ENCODE measurements at places on chromosomes 3 and 15. TPM values are rescaled to one million over a fixed set of nuclear protein-coding genes. Genes with fewer than 3 reads are reported as not detected.

Gene CPLX3
- total RNA-seq = not detected

GRCh38 chr3:105359098-105359762 is 7.5 kb upstream of the ALCAM start:
- no peak for DNase-seq

DNA sequence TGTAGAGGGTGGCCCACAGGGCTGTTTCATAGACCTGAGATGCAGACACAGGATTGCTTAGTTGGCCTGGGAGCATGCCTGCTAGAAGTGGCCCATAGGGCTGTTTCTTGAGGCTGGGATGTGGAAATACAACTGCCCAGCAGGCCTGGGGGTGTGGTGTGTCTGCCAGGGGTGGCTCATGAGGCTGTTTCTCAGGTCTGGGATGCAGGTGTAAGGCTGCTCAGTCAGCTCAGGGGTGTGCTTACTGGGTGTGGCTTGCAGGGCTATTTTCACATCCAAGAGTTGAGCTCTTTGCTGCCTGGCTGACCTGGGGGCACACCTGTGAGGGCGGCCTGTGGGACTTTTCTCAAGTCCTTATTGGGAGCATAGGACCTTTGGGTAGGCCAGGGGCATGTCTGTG is 131.3 kb downstream of the DOCK3 start:
- no peak for DNase-seq

Gene CCR4
- not detected for total RNA-seq

Gene RTP1
- total RNA-seq = 1.0 TPM

Gene GOLGA6B
- total RNA-seq = 0.21 TPM

- no peak for DNase-seq
These were observed 62.7 kb upstream of the TFRC start for GRCh38 chr3:196144383-196145105.

DNA sequence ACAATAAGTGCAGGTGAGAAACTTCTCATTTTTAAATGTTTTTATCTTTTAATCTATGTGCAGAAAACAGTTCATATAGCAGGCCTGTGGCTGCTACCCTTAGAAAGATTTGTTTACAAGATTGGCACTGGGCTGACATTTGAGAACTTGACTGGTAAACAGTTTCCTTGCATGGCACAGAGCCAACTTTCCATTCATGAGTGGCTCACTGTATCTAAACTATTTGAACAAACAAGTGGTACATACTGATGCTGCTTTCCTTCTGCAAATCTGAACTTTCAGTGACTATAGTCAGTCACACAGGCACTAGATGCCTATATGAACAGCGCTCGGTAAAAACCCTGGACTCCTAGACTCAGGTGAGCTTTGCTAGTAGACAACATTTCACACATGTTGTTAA is 6.3 kb upstream of the GTPBP8 start:
- peak; percentile 35 for DNase-seq

- no peak for DNase-seq
These were observed 31.7 kb downstream of the RAB27A start for GRCh38 chr15:55257938-55258337.

DNA sequence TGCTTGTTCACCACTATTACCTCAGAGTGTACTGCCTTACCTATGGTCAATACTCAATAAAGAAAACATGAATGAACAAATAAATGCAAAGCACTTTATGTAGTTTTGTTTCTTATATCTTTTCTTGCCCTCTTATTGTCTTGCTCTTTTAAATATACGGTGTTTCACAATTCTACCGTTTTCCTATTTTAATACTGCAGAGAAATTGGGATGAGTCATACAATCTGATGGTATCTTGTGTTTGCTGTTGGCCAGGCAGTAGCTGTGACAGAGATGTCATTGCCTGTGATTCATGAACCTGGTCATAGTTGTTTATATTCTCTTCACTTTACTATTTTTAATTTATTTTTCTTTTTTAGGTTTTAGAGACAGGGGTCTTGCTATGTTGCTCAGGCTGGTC is 48.3 kb downstream of the SERP1 start:
- DNase-seq = no peak

DNA sequence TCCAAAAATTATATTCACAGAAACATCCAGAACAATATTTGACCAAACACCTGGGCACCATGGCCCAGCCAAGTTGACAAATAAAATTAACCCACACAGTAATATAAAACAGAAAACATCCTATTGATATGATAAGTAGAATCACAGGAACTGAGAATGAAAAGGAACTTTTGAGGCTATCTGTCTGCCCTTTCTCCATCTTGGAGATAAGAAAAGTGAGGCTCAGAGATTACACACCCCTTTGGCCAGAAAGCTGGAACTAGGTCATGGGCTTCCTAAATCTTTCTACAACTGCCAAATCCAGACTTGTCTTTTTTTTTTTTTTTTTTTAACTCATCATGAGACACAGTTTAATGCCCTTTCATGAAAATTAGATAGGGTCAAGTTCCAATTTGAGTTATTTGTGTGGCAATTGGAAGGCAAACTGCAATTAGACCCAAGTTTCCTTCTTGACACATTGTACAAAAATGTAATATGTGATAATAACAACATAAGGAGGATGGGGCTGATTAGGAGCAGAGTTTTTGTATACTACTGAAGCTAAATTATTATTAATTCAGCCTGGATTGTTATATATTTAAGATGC is 137.2 kb downstream of the RPL22L1 start:
- DNase-seq = no peak

- no peak for DNase-seq
These were observed 178.0 kb downstream of the PCCB start for GRCh38 chr3:136428167-136428566.

DNA sequence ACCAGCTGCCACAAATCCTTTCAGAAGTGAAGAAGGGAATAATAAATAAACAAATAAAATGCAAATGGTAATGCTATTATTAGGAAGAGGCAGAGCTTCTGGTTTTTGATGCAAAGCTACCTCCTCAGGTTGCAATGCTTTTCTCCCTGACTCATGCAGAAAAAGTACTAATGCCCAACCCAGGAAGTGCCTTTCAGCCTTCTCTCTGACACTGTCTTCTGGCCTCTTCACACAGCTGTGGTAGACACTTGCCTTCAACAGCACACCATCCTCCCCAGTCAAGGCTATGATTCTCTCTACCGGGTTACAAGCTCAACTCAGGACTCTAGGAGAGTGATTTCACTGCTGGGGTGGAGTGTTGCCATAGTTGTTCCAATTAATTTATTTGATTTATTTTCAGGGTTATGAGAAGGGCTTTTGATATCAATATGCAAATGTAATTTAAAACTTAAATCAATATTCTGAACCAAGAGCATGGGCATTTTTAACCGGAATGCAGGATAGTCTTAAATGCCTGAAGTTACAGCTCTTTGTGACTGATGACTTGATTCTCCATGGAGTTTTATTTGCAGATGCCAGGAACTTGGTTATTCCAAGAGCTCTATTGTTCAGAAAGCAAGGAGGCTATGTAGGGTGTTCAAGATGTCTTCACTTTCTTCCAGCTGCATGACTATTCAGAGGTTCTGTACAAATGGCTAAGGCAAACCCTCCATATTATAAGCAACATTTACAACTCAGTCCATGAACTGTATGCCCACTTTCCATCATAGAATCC is 27.1 kb upstream of the GALNT15 start:
- DNase-seq = no peak

Gene FOXL2NB
- not detected for total RNA-seq

Gene MST1
- 8.1 TPM for total RNA-seq

GRCh38 chr15:67119238-67119846 is 53.9 kb downstream of the SMAD3 start:
- DNase-seq = no peak

- no peak for DNase-seq
These were observed 302.2 kb downstream of the TUSC7 start for GRCh38 chr3:117011687-117012250.

Gene UBXN7
- 26.1 TPM for total RNA-seq

Gene CISH
- 6.5 TPM for total RNA-seq

DNA sequence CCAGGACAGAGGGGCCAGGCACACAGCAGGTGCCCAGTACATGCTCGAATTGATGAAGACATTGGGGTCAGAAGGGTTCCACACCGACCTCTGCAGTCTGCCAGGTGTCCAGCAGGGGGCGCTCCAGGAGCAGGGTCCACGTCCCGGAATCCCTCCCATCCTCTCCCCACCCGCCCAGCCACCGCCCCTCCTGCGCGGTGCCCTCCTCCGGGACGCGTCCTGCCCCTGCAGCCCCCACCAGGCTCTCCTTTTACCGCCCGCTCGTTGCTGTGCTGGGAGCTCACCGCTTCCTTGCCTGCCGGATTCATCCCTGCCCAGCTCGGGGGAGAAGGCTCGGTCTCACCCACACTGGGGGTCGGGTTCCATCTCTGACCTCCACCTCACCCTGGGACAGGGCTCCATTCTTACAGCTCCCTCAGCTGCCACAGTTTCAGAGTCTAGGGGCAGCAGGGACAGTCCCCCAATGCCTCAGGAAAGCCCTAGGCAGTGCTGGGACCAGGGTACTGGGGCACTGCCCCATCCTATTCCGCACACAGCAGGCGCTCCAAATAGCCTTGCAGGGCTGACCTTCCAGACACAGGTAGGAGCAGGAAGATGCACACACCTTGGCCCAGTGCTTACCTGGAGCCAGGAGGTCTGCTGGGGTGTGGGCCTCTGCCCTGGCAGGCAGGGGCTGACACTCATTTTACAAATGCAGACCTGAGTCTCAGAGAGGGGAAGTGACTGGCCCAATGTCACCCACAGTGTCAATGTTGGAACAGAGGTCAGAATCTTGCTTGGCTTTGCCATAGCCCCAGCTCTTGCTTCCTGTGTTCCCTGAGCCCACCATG is 31.0 kb downstream of the GRIP2 start:
- peak; percentile 78 for DNase-seq

DNA sequence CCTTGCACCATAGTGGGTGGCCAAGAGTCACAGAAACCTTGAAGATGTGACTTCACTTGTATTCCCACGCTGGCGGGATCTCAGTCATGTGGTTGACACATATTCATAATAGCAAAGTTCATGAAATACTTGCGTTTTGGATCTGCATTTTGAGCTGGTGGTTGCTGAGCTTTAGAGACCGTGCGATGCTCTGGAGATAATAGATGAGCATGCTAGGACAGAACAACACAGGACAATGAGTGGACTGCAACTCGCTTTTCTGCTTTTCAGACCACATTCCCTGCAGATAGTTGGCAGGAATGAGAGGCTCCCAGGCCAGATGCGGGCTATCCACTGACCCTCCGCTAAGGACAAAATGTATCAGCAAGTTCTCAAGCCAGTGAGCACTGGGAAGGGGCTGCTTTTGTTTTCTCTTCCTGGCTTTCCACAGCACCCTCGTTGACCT is 13.8 kb upstream of the STARD5 start:
- DNase-seq = no peak

DNA sequence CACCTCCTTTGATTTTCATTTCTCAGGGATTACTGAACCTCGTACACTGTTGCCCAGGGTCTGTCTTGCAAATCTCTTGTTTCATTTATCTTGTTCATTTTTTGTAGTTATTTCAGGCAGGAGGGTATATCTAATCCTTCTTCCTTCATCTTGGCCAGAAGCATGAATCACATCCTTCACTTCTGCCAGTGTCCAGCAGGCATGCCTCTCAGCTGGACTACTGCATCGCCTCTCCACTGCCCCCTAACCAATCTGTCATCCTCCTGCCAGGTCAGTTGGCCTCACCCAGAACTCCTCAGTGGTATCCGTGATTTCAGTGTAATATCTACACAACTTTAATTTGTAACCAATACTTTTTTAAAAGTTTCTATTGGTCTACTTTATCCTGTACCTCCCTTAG is 297.9 kb downstream of the GABRG3 start:
- DNase-seq = no peak

Gene GRAMD2A
- total RNA-seq = 0.51 TPM

Gene TMEM115
- total RNA-seq = 30.4 TPM

DNA sequence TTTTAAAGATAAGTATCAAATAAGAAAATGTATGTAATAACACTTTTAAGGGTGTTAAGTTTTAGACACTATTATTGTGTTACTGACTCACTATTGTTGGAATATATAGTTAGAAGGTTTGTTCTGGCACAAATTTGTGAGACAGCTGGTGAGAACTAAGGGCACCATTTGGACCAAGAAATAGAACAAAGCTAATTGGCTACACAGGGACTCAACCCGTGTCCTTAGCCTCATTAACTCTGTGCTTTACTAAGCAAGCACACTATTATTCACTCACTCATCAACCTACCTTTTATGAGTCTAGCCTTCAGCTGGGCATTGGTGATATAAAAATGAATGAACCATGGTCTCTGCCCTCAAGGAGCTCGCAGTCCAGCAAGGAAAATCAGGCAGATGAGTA is 4.1 kb upstream of the UNC13C start:
- DNase-seq = no peak

Gene IL17RB
- total RNA-seq = 1.0 TPM

DNA sequence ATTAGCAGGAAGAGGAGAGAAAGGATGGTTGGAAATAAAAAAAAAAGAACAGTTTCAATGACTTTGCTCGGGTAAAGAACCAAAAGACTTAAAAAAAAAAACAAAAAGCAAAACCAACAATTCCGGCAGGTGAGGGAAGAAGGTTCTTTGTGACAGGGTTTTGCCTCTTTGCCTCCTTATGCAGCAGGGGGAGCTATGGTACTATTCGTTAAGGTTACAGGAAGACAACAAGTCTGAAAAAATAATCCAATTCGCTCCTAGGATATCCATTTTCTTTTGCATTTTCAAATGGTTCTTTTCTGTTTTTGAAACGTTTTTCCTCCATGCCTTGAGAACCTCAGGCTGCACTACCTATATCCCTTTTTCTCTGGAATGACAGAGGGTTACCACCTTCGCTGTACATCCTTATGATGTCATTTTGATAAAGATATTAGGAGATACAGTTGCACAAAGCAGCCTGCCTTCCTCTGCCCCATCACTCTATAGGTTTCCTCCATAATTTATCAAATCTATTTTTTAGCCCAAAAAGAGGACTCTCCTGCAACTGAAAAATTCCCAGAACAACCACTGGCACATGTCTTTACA is 55.0 kb downstream of the CFAP20DC start:
- peak; percentile 84 for DNase-seq

Gene PLA2G4D
- not detected for total RNA-seq

Gene HMCES
- 28.0 TPM for total RNA-seq
